HS-27A (cell line): ENCODE measurements at places on chromosomes 2 and 18.

- DNase-seq: no peak
Observed at GRCh38 chr2:188324067-188324466, 32.4 kb downstream of the GULP1 start.

DNA sequence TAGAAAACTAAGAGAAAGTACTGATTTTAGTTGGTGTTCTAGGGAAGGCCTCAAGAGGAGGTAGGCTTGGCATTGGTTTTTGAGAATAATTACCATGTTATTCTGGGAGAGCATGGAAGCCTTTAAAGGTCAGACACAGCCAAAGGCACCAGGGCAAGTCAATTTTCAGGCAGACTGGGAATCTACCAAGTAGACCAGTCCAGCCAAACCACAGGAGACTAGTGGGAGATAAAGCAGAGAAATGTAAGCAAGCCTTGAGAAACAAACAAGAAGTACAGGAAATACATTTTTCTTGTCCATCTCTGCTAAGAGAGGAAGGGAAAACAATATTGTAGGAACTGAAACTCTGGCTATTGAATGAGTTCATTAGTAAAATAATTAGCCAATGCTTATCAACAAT is 5.5 kb upstream of the CCDC68 start:
- no peak for DNase-seq

DNA sequence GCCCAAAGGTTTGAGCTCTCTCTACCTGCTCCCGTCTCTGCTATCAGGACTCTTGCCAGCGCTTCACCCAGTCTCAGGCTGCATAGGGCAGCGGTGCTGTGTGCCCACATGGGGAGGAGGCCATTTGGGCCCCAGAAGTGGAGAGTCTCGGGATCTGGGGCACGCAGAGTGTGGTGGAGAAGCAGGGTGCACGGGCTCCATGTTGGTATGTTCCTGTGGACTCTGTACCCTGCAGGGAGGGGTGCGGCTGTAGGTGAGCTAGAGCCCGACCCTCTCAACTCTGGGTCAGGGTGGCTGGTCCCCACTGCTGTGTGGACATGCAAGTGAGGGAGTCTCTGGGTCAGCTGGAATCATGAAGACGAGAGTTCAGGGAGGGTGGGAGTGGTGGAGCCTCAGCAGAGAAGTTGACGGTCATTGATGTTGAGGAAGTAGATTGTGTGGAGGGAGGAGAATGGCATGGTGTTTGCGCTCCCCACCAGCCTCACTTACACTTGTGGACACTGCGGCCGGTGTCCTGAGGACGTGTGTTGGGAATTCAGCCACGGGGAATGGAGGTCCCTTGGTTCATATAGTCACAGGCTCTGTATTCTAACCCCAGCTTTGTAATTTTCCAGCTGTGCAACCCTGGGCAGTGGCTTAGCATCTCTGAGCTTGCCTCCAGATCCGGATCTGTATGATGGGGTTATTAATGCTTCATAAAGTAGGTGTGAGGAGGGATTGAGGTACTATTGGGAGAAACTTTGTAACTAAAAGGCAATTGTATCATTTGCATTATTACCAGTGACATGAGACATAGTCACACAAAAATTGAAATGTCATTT is 840 bp upstream of the PSD4 start:
- DNase-seq: no peak

GRCh38 chr2:72788756-72789155 is 37.1 kb downstream of the EXOC6B start:
- DNase-seq: no peak

DNA sequence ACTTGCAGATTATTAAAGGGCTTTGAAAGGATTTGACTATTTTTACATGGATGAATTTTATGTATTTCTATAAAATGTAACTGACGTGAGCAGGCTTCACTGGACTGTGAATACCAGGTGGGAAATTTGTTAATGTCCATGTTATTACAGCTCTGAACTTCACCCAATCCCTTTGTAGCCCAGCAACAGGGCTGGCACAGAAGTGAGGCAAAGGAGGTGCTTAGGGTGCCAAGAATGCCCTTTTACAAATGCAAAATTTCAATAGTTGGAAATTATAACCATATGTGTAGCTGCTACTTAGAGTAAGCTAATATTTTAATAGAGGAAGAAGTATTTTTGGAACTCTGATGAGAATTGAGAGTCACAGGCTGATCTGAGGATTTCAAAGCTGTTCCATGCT is 53.7 kb upstream of the FAM98A start:
- no peak for DNase-seq

DNA sequence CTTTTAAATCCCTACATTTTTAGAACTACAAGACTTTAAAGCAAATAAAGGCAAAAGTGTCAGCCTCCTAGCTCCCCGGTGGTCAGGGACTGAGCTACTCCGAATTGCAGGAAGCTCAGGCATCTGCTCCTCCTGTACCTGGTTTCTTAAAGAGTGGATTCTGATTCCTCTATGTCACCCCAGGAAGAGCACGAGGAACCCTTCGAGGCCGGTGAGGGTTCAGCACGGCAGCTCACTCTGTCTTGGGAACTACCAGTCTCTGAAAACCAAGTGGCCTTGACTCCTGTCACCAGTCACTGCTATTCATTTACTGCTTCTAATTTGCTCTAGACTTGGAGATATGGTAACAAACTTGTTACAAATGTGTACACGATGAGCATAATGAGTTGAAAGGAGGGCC is 2.3 kb downstream of the PER2 start:
- no peak for DNase-seq

GRCh38 chr2:149552226-149552625 is 35.3 kb downstream of the MMADHC start:
- no peak for DNase-seq

DNA sequence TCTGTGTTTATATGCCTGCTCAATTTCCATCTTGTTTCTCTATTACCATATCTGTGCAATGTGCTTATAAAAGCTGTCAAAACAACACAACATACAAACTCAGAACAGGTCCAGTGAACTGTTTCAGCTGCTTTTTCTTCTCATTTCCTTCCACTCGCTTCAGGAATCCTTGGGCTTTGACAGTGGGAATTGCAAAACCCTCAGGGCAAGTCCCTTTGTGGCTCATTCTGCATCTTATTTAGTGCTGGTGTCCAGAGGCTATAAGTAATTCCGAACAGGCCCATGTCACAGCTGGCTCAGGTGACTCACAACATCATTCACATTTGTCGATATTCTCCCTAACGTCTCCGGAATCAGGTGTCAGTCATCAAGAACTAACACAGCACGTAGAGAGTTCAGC is 309.9 kb upstream of the ZNF521 start:
- no peak for DNase-seq

DNA sequence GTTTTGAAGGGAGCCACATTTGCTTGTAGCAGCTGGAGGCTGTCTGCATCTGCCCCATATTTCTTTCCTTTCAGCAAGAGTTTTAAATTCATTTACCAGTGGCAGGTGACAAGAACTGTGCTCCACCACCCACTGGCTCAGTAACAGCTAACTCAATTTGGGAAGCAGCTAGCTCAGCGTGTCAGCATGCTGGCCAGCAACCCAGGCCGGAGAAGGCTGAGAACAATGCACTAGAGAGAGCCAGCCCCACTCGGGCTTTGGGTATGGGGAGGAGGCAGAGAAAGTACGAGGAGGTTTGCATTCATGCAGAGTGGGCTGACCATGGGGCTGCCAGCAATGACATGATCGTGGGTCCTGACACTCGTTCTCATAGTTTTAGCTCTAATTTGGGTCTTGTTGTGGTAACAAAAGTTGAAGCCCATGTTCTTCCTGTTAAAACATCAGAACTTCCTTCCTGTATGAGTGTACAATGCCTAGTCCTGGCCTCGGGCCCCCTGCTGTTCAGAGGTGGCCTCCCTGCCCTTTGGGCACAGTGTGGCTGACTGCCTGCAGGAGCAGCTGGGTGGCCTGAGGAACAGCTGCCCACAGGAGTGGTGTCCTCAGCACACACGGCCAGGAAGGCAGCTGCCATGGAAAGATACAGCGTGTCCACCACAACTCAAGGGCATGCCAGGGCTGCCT is 23.0 kb downstream of the CDC42EP3 start:
- no peak for DNase-seq

GRCh38 chr18:2970772-2971659 is 41.9 kb downstream of the LPIN2 start:
- no peak for DNase-seq
